A549 treated with Mapracorat at 1 μM for 4 hours (cell line): ENCODE measurements at places on chromosomes 4 and X. TPM values are rescaled to one million over a fixed set of nuclear protein-coding genes. Genes with fewer than 3 reads are reported as not detected.

Gene SPATA4
- total RNA-seq = 0.12 to 0.31 TPM (median 0.27 TPM) in 5 replicates

Gene RBM46
- not detected in 5 replicates for total RNA-seq

Gene ADH5
- total RNA-seq = 108 to 128 TPM (median 112 TPM) in 5 replicates

Gene PAQR3
- 6.4 to 10.3 TPM (median 9.1 TPM) in 5 replicates for total RNA-seq

Gene AMTN
- total RNA-seq = not detected in 5 replicates

Gene TBC1D9
- total RNA-seq = 5.5 to 7.1 TPM (median 6.6 TPM) in 5 replicates

Gene CFI
- total RNA-seq = 0.46 to 0.97 TPM (median 0.69 TPM) in 5 replicates
